ENCODE measurements at places on chromosomes 4 and X.
A peak's percentile ranks its signal among the peaks of the same experiment; 100 is the strongest.

- no peak for DNase-seq
These were observed 23.2 kb upstream of the ADD1 start for GRCh38 chr4:2820216-2820982.

GRCh38 chrX:1475881-1476280 is 23.2 kb upstream of the ASMTL start:
- peak; percentile 17 for DNase-seq

DNA sequence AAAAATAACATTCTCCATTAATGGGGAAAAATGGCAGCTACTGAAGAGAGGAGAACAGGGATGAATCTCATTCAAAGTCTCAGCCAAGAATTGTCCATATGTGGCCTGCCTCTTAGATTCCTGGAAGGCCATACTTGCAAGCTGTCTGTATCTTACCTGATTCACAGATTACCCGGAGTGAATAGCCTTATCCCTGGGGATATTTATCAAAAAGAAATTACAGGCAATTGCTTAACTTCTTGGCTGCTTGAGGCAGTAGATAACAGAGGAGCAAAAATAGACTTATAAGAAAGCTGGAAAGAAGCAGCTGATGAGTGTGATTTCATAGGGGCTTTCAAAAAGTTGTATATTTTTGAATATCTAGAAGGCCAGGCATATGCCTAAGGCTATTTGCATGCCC is 68.8 kb upstream of the PPP1R2C start:
- no peak for DNase-seq

GRCh38 chrX:94123062-94123461 is 449.1 kb downstream of the FAM133A start:
- no peak for DNase-seq

DNA sequence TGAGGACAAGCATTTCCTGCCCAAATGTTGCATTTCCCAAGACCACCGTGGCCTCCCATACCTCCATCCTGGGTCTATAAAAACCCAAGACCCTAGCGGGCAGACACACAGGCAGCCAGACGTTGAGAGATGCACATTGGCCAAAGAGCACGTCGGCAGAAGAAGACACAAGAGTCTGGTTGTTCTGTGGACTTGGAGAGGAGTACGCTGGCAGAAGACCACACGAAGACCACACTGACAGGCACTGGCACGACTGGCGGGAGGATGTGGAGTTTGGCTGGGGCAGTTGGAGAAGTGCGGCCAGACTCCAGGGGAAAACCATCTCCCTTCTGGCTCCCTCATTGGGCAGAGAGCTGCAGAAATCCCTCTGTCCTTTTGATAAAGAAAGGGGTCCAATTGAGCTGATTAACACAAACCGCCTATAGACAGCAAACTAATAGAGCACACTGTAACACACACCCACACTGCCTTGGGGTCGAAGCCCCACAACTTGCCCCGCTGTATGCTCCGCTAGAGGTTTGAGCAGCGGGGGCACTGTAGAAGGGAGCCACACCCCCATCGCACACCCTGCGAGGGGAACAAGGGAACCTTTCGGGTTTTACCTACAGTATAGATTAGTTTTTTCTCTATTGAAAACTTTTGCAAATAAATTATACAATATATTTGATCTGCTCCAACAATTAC is 376.7 kb upstream of the KLHL4 start:
- no peak for DNase-seq

GRCh38 chrX:156003486-156004185 is 6.1 kb downstream of the IL9R start:
- DNase-seq: no peak

GRCh38 chr4:184284336-184284690 is 66.6 kb upstream of the ENPP6 start:
- no peak for DNase-seq

- no peak for DNase-seq
These were observed 26.0 kb upstream of the NSUN7 start for GRCh38 chr4:40723728-40724127.

GRCh38 chr4:168593399-168593798 is 96.5 kb downstream of the PALLD start:
- no peak for DNase-seq

DNA sequence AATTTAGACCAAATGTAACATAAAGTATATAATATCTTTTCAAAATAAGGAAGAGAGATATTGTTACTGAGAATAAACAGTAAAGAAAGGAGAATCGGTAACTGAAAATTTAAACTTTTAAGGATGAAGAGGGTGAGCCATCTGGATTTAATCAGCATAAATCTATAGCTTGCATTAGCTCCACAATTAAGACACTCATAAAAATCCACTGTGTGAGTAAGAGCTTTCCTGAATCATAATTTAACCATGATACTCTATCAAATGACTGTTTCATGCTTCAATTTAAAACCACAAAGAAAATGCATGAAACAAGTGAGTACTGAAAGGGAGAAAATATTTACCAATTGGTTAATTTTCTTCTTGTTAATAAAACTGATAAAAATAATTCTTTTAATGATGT is 951.5 kb upstream of the SLIT2 start:
- no peak for DNase-seq

- DNase-seq: no peak
These were observed 182.5 kb upstream of the GALNT7 start for GRCh38 chr4:172986114-172986513.

DNA sequence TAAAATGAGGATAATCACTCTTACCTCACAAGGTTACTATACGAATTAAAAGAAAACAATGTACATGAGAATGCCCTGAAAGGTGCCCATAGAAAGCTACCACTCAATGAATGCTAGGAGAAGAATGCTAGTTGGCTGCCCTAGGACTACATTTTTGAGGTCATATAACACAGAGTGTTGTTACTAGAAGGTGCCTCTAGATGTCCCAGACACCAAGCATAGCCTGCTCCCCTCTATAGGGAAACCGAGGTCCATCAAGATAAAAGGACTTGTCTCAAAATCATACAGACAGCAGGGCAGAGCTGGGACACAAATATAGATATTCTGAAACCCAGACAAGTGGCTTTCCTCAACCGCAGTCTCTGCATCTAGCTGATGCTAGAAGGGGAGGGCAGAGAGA is 147.0 kb upstream of the ARHGEF9 start:
- no peak for DNase-seq

DNA sequence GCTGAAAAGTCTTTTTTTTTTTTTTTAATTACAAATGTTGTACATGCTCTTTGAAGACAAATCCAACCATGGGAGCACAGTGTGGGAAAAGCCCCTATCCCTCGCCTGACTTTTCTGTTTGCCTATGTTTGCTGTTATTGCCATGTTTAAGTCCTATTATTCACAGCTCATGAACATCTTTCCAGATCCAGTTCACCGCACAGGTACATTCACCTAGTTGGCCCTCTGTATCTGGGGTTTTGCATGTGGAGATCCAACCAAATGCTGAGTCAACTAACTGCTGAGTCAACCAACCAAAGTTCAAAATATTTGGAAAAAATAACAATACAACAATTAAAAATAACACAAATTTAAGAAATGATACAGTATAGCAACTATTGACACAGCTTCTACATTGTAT is 100.1 kb upstream of the CLNK start:
- no peak for DNase-seq

DNA sequence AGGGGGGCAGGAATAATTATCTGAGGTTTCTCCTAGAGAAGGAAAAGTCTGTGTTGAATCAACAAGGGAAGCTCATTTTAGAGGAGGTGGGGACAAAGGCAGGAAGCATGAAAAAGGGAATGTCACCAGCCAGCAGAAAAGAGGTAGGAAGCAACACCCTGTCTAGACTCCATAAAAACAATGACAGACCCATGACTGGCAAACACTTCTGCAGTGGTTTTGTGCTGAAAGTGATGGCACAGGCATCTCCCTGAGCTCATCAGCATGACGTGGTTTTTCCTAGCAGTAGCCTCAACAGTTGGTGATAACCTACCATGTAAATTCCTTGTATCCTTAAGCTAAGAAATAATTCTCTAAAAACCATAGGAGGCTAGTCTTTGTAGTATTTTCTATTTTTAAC is 110.7 kb upstream of the GALNT7 start:
- no peak for DNase-seq

GRCh38 chrX:1451251-1451660 is 1.5 kb downstream of the ASMTL start:
- DNase-seq: peak; percentile 27

DNA sequence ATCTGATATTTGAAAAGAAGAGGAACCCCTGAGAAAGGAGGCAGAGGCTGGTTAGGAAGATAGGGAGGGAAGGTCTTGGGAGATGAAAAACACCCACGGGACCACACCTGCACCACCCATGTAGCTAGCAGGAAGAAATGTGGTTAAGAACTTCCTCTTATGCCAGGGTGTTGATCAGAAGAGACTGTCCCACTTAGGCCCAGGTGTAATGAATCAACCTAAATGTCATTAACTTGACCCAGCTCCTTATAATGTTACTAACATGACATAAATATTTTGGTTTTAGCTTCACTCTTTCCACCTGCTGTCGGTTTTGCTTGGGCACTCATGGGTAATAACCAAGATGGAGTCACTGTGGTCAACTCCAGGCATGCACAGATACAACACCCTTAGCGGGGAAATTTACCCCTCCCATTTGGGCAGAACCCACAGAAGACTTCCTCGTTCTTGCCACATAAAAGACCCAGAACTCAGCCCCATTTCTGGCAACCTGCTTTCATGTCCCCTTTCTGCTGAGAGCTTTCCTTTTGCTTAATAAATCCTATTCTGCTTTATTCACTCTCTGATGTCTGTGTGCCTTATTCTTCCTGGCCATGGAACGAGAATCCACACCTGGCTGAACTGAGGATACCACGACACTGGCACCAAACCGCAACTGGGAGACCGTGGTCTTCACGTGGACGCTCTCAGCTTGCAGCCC is 46.8 kb downstream of the ZNF141 start:
- DNase-seq: no peak

DNA sequence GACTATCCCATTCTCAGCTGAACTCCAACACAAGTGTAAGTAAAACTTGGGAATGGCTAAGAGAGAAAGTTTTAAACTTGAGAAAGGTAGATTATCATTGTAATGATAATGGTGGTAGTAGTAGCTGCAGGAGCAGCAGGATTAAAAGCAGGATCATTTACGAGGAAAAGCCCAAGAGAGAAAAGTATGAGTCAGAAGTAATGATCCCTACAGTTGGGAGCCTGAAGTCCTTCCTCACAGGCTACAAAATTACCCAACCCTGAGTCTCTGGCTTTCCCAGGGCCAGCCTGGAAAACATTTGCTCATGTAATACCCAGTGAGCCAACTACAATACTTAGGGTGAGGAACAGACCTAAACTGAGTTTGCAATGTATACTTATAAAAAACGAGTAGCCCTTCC is 4.4 kb upstream of the PRDM8 start:
- DNase-seq: no peak

DNA sequence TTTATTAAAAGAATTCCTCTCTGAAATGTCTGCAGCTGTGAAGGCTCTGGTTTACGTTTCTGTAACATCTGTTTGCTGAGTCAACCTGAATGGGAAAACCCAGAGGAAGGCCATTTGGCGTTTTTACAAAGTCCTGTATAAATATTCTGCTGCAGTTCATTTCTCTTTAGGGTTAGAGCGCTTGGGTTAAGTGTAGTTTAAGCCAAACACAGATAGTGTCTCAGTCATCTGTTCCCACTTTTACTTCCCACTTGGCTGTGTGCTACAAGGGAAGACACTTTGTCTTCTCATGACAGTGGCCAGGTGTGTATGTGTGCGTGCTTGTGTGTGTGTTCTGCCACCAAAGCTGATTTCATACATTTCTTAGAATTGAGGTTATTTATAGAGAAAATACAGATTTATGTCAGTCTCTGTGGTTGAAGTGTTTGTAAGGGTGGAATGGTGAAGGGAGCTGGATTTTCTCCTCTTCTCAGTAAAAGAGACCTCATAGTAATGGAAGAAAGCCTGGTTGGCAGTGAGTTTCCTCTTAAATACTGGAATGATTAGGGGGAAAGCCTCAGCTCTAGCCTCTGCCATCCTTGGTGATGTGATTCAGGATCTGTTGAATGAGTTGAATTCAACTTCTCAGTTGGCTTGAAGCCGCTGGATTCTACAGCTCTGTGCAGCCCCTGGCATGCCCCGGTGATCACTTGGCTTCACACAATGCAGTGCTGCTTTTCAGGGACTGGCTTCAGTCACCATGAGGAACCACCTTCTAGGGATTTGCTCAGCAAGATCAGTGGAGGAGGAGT is 50.6 kb downstream of the JADE1 start:
- no peak for DNase-seq
